Skeletal muscle cell (primary cell): ENCODE measurements at places on chromosomes 12 and 14.

- no peak for DNase-seq
These were observed 21.9 kb upstream of the KDM2B start for GRCh38 chr12:121602766-121603165.

GRCh38 chr14:101851183-101851582 lies 89.7 kb downstream of the PPP2R5C start:
- DNase-seq: no peak

- peak; percentile 25 for DNase-seq
These were observed 55.5 kb upstream of the TTC7B start for GRCh38 chr14:90871605-90872233.

DNA sequence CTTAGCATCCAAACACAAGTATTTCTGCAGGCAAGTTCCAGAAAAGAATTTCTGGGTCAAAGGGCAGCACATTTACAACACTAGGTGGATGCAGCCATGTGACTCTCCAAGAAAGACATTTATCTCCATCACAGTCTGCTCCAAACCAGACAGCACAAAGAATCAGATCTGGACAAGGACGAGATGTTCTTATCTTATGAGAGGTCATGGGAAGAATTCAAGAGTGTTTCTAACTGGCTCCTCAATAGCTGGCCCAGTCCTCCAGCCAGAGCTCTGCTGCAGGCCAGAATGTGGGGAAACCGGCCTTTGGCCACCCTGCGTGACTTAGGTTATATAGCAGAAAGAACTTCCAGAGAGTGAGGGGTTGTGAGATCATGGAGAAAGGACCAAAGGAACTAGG lies 17.4 kb downstream of the TMEM119 start:
- no peak for DNase-seq

DNA sequence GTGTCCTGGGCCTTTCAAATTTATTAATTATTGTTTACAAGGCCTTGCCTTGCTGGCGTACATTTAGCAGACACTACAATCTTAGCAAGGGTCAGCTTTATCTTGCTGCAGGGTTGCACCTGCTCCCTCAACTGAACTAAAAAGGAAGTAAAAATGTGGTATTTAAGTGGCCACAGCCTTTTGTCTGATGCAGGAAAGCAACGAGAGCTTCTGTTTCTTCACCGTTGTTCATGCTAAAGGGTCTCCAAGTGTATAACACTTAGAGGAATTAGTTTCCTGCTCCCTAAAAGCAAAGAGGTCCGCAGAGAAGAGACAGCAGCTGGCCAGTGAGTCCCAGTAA lies 62.8 kb upstream of the EGLN3 start:
- no peak for DNase-seq

GRCh38 chr12:28446031-28446430 lies 255.8 kb downstream of the CCDC91 start:
- no peak for DNase-seq

DNA sequence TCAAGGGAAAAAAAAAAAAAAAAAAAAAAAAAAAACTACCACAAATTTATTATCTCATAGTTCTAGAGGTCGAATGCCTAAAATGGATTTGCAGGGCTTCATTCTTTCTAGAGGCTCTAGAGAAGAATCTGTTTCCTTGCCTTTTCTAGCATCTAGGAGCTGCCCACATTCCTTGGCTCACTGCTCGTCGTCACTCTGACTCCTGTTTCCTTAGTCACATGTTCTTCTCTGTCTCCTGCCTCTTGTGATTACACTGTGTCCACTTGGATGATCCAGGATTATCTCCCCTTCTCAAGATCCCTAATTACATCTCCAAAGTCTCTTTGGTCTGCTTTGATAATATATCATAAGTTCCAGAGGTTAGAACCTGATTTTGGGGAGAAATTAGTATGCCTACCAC lies 88.7 kb downstream of the HECTD1 start:
- no peak for DNase-seq

DNA sequence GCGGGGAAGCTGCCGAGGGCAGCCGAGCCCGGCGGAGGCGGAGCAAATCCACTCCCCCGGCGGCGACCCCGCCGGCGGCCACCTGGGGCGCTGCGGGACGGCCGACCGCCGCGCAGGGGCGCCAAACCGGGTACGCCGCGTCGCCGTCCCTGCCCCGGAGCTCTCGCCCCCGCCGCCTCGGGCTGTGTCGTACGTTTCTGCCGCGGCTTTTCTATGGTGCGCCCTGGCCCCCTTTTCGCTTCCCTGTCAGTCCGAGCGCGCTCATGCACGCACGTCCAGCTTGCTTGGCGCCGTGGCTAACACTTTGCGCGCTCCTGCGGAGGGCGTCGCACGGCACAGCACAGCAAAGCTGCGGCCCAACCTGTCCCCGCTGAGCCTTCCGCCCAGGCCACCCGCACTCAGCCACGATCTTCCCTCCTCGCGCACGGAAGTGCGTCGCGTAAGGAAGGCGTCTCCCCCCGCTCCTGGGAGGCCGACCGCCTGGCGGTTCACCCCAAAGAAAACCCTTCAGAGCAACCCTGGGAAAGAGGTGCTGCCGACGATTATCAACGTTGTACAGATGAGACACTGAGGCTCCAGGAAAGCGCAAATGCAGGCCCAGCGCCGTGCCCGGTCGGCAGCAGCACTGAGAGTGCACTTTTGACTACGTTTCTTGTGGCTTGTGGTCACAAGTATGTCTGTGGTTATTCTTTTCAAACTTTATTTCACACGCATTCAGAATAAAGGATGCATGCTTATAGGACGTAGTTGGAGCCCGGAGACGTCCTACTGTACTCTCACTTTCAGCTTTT lies at the start of gene HECTD1:
Gene HECTD1, minus strand, starts transcription at position 39 of the 791 bp plus-strand sequence. CDS start 1,857 bp downstream, outside the sequence.
- DNase-seq: peak; percentile 62

DNA sequence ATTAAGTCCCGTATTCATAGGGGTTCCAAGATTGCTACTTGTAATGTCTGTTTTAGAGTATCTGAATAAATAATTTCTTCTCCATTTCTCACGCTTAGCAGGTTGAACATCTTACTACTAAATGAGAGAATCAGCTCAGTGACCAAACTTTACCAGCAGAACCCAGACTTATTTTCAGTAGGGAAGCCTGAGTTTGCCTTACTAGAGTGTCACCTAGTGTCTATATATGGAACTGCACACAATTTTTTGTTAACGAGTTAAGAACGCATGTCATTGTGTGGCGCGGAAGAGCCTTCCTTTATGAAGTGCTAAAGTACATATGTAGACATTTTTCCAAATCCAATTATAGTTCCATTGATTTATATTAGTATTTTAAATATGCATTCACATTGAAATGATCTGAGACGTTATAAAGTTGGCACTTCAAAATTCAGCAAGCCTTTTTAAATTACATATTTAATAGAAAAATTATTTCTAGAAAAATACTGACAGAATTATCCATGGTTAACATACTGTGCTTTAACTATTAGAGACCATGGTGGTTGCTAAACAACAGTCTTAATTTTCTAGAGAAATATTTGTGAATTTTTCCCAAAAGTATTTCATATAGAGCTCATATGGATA lies 88.3 kb downstream of the RPS29 start:
- DNase-seq: peak; percentile 15

GRCh38 chr12:12439636-12440035 lies 82.8 kb downstream of the BORCS5 start:
- DNase-seq: peak; percentile 80

GRCh38 chr14:23641915-23642588 lies 5.9 kb downstream of the DHRS2 start:
- no peak for DNase-seq

GRCh38 chr12:111024205-111024801 lies 103.9 kb upstream of the MYL2 start:
- DNase-seq: no peak

- DNase-seq: no peak
These were observed 17.0 kb downstream of the ZDHHC22 start for GRCh38 chr14:77124345-77125280.

GRCh38 chr14:91332986-91333649 lies 84.5 kb downstream of the CCDC88C start:
- no peak for DNase-seq

DNA sequence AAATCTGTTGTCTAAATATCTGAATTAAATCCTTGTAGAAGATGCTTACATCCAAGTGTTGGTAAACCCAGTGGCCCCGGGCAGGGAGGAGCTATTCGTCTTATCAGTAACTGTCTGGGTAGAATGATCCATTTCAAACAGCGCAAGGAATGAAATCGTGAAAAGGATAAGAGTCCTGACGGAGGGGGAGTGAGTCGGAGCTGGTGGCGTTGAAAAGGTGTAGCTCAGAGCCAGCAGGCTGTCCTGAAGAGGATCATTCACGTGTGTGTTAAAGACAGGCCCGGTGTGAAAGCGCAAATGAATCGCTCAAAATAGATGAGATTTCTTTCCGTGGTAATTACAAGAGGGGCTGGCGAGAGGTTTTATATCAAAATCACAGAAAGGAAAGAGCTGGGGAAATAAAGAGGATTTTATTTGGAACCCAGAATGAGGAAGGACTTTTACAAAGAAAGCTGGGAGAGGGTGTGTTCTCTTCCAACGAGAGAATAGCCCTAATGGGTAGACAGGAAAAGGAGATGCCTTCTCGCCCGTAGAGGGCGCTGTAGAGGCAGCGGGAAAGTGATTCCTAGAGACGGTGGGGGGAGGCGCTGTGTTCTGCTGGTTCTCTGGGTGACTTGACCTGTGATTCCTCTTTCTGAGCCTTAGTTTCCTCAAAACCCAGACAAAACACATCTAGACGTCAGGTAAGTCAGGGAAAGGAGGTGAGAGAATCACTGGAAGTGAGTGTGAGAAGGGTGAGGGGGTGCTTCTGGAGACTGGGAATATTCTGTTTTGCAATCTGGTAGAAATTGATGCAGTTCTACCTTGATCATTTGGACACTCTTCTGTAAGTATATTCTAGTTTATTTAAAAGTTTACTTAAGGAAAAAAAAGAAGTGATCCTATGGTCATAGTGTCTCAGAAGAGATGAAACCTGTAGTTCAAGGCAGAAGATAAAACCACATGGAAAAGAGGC lies 39.3 kb downstream of the SRRM4 start:
- no peak for DNase-seq
